Fibroblast of skin of right biceps (primary cell): ENCODE measurements at places on chromosomes 2 and 18.

GRCh38 chr18:74610051-74610615, 12.5 kb downstream of the ZNF407 start:
- DNase-seq: no peak

DNA sequence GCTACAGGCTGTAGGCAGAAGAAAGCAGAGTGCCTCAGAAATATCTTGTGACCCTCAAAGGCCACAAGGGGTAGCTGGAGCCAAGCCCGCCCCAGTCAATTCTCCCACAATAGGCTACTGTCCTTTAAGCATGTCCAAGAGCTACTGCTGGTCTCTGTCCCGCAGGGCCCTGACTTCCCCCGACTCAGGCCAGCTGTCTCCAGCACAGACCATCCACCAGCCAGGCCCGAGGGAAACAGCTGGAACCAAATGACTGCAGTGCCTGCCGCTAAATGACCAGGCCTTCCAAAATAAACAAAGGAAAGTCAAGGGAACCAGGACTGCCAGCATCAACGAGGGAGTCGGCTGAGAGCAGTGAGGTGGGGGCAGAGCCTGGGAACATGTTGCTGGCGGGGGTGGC, 36.7 kb downstream of the MCFD2 start:
- DNase-seq: no peak

GRCh38 chr18:45423659-45424058, 191.6 kb upstream of the SLC14A2 start:
- DNase-seq: peak; percentile 5

DNA sequence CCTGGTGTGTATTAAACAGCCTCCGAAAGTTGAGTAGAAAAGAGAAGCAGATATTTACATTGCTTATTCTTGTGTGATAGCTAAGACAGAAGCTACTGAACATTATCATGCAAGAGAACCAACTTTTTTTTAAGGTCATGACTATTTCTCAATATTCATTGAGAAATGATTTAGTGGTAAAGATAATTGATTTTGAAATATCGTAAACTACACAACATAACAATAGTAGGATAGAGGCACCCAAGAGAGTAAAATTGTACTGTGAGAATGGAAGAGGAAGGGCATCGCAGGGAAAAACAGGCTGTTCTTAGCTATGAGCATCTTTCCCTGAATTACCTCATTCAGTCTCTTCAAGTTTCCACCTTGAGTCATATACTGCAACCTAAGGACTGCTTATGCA, 25.2 kb downstream of the HRH4 start:
- DNase-seq: no peak

DNA sequence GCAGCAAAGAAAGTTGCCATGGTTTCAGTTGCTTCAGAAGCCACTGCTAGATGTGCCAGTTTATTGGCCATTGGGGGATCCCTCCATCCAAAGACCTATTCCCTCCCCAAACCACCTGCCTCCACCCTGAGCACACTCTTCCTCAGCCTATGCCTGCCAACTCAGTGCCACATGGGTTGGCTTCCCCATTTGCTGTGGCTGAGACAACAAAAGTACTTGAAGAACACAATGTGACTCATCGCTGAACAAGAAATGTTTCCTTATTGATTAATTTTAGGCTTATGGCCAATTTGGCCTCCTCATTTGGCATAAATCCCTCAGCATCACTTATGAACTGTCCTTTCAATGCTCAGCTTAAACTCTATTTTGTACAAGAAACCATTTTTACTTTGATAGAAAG, 215.9 kb downstream of the TMEM247 start:
- no peak for DNase-seq

DNA sequence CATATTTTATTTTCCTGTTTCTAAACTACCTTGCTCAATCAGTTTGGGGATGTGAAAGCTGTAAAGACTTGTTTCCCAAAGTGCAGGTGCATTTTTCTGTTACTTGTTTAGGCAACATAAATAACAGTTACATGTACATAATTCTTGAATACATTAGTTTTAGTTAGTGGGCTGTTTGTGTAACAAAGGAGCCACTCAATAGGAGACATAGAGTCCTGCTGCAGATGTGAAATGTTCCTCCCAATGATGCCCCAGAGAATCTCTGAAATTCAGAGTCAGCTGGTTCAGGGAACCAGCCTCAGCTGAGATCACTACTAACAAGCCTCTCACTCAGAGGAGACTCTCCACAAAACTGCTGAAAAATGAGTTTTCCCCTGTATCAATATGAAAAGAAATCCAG, 91.5 kb upstream of the TWSG1 start:
- DNase-seq: no peak

- no peak for DNase-seq
Observed at GRCh38 chr2:176525086-176525485, 255.8 kb downstream of the MTX2 start.

DNA sequence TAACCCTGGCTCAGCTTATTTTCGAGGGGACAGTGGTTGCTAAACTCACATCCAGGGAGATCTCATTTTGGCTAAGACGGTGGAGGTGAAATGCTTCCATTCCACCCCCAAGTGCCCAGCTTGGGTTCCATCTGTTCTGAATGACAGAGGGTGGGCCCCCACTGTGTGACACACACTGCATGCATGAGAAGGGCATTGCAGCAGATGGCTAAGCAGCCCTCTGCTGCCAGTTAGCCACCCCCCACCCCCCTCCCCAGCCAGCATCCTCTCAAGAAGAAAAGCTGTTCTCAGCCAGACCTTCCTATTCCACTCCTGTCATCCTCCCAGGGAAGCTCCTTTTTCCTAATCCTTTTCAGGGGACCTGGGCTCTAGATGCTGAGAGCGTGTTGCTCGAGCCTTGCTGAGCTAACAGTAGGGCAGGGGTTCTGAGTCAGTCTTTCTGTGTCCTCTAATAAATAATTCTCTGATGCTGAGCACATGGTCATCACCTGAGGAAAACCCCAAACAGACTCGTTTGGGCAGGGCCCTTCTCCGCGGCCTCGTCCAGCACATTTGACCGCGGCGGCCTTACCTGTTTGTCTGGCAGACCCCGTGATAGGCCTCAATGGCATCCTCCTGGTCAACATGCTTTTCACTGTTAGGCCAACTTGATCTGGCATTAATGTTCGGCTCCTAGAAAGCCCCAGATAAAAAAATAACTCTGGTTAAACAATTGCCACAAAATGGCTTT, 49.5 kb upstream of the ACAA2 start:
- no peak for DNase-seq

- DNase-seq: no peak
Observed at GRCh38 chr18:44937960-44938719, 257.5 kb downstream of the SETBP1 start.

- DNase-seq: peak; percentile 53
Observed at GRCh38 chr18:55302167-55302833, 285.7 kb downstream of the TCF4 start.

GRCh38 chr2:146523196-146523595, 1321.6 kb upstream of the ACVR2A start:
- DNase-seq: peak; percentile 3

GRCh38 chr2:46794693-46795317, 120.8 kb downstream of the MCFD2 start:
- DNase-seq: no peak

DNA sequence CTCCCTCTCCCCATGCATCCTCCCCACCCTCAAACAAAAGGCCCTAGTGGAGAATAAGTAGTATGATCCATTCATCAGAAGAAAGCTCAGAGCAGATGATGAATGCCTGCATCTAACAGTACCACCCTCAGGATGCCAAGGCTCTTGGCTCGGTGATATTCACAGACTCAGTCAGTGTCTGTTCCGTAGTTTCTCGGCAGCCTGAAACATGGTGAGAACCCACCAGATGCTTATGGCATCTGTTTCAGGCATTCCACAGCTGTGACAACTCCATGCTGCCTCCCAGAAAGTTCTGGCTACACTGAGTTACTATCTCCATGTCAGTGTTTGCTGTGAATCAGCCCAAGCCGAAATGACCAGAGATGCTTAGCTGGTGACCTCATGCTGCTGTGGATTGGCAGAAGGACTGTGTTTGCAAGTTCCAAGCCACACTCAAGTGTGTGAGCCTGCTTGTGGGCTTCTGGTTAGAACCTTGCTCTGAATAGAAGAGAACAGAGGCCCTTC, 83.9 kb downstream of the WDSUB1 start:
- DNase-seq: peak; percentile 99

DNA sequence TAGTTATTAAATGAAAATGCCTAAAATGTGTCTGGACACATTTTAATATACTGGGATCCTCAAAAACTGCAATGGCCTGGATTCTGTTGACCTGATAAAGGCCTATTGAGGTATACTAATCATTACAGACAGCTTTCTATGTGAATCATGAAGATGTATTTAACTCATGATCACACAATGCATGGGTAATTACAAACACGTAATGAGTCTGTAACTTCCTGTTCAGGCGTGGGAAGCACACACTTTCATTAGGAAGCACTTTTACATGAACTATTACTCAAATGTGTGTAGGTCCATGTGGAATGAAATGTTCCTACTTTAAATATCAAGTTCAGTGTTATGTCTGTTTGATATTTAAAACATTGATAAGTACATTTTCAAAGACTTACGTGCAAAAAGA, 108.7 kb downstream of the NCKAP5 start:
- peak; percentile 52 for DNase-seq

DNA sequence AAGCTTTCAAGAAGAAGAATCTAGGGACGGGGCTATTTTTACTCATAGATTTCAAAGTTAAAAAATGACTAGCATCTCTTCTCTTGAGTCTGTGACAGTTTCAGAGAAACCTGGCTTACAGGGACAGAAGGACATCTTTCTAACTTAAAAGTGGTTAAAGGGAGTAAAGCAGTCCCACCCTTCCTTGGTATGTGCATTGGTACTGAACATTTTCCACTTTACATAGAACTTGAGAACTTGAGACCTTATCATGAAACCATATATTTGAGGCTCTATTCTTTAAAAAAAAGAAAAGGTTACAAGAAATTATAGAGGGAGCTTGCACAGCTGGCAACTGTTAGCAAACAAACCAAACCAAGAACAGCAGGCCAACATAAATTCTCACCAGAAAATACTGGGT, 73.4 kb upstream of the GAREM1 start:
- no peak for DNase-seq

GRCh38 chr2:233996000-233996399, 54.5 kb upstream of the SPP2 start:
- peak; percentile 27 for DNase-seq

GRCh38 chr2:21930226-21930625, 806.5 kb downstream of the TDRD15 start:
- peak; percentile 42 for DNase-seq

DNA sequence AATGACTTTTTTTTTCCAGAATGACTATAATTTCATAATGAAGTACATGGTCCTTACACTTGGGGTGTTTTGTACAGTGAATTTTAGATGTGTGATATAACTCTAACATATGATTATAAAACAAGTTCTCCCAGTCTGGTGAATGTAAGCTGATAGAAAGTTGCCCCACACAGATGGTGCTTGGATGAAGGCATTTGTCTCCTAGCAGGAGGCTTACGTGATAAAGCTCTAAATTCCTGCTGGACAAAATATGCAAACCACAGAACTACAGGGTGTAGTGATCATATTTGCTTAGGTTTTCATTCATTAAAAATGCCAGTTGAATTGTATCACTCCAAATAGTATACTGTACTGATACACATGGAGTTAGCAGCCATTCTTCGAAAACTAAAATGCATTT, 85.5 kb downstream of the DSC3 start:
- peak; percentile 0 for DNase-seq

GRCh38 chr2:10277293-10278028, 25.2 kb upstream of the HPCAL1 start:
- no peak for DNase-seq

GRCh38 chr2:134260713-134261112, 6.8 kb downstream of the MGAT5 start:
- peak; percentile 80 for DNase-seq

DNA sequence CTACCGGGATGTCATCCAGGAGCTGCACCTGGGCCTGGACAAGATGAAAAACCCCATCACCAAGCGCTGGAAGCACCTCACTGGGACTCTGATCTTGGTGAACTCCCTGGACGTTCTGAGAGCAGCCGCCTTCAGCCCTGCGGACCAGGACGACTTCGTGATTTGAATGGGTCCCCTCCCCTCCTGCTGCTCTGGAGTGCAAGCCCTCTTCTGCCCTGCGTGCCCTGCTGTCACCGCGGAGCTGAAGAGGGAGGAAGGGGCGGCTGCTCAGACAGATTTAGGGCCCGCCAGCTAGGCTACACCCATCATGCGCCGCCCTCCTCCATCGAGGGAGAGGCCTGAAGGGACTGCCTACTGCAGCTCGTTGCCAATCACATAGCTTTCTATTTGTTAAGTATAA, 101.8 kb downstream of the SH3BP4 start:
- DNase-seq: no peak

DNA sequence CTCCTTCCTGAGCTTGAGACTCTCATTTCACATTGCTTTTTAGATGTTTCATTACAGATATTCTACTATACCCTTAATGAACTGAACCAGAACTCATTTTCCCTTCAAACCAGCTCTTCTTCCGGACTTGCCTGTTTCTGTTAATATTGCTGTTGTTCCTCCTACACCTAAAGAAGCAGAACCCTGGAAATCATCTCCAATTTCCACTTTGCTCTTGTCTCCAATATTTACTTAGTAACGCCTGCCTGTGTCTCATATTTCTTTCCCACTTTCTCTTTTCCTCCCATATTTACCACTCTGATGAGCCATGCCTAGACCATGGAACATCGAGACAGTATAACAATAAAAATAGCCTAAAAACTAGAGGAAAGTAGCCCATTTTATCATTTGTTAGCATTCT, 17.9 kb upstream of the GMCL1 start:
- DNase-seq: no peak

GRCh38 chr2:240991378-240992263, 6.8 kb upstream of the SNED1 start:
- DNase-seq: peak; percentile 87

DNA sequence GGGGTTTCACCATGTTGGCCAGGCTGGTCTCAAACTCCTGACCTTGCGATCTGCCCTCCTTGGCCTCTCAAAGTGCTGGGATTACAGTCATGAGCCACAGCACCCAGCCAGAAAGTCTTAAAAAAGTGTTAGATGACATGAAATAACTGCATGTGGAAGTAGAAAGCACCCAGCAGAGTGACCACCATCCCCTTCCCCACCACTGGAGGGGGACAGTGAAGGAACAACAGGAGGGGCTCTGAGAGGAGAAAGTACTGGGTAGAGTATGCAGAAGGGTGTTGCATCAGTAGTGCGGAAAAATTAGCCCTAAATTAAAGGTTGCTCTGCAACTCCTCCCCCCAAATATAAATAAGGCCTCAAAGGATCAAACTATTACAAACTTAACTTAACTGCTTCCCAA, 230.5 kb downstream of the ZNF521 start:
- no peak for DNase-seq

- no peak for DNase-seq
Observed at GRCh38 chr2:233079473-233079877, 19.3 kb downstream of the INPP5D start.

DNA sequence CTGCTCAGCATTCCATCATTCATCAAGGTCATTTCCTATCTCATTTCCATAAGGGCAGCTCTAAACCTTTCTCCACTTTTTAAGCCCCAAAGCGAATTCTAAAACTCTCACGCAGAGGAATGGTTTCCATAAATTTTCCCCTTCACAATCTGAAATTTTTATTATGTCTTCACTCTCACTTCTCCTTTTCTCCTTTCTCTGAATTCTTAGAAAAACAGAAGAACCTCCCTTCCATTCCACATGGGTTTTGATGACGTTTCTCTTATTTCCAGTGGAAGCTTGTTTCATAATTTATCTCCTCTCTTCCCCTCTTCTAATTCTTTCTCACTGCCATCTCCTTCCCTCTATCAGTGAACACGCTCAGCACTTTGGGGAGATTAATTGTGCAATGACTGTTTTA, 97.3 kb downstream of the SPATS2L start:
- no peak for DNase-seq

- no peak for DNase-seq
Observed at GRCh38 chr18:76741346-76741745, 81.0 kb upstream of the ZNF236 start.
